CD8-positive, alpha-beta memory T cell (primary cell): ENCODE measurements at places on chromosomes 1 and 21. TPM values are rescaled to one million over a fixed set of nuclear protein-coding genes. Genes with fewer than 3 reads are reported as not detected.
A peak's percentile ranks its signal among the peaks of the same experiment; 100 is the strongest.

AK2 gene
- total RNA-seq: 288 TPM

CFAP74 gene
- not detected for total RNA-seq

ATAD3C gene
- 1.9 TPM for total RNA-seq

PLA2G2A gene
- total RNA-seq: not detected

GNL2 gene
- 83.4 TPM for total RNA-seq

VCAM1 gene
- total RNA-seq: 4.0 TPM

DRAXIN gene
- total RNA-seq: 0.11 TPM

SERTAD4 gene
- total RNA-seq: not detected

HOOK1 gene
- 5.1 TPM for total RNA-seq

DNA sequence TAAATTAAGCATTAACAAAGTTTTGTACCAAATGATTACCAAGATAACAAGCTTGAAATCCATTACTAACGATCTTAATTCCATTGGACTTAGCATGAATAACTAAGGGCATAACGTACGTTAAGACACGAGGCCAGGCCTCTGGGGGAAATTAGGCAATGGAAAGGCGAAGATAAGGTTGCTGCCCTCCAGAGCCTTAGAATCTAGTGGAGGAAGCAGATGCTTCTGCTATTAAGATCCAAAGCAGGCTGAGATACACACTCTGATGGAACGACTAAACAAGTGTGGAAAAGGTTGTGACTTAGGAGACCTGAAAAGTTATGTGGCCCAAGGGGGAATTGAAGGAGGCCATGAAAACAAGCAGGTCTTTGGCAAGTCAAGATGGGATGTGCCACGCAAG, 6.0 kb downstream of the AKNAD1 start:
- DNase-seq: no peak
- H3K4me3 ChIP-seq: no peak overlapping the region
- H3K27me3 ChIP-seq: peaks cover 5% of the 10 kb centered on the region

GRCh38 chr1:242206994-242207393, 208.1 kb upstream of the MAP1LC3C start:
- no peaks in the 10 kb centered on the region for H3K4me1 ChIP-seq
- H3K27me3 ChIP-seq: no peaks in the 10 kb centered on the region
- H3K36me3 ChIP-seq: no peaks in the 10 kb centered on the region
- H3K27ac ChIP-seq: no peak overlapping the region
- H3K4me3 ChIP-seq: no peak overlapping the region

DNA sequence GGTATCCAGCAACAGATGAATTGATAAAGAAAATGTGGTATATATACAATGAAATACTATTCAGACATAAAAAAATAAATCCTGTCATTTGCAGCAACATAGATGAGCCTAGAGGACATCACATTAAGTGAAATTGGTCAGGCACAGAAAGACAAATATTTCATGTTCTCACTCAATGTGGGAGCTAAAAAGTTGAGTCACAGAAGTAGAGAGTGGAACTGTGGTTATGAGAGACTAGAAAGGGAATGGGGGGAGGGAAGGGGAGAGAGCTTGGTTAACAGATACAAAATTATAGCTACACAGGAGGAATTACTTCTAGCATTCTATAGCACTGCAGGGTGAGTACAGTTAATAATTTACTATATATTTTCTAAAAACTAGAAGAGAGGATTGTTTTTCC, 37.1 kb upstream of the SERPINC1 start:
- peaks cover 17% of the 10 kb centered on the region for H3K36me3 ChIP-seq
- no peaks in the 10 kb centered on the region for H3K27me3 ChIP-seq
- H3K4me1 ChIP-seq: no peaks in the 10 kb centered on the region
- no peak overlapping the region for H3K4me3 ChIP-seq
- no peak for DNase-seq

DNA sequence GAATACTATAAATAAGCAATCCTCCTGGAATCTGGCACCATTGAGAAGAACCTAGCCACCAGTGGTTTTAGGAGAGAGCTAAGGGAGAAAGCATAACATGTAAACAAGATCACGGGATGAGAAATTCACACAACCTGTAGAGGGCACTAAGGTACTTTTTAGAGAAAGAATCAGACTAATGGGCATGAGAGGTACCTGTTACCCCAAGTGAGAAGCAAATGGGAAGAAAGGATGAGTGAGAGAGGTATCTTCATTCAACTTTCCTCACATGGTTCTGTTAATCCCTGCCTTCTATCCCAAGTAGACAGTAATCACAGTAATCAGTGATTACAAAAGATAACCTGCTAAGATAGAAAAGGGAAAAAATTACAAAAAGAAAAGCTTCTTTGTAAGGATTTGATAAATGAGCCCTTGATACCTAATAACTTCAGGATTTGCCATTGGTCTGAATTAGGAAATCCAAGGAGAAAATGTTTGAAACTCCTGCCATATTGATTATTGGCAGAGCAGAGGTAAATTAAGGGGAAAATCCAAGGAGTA, 251.1 kb upstream of the ADGRL2 start:
- no peaks in the 10 kb centered on the region for H3K4me1 ChIP-seq
- H3K36me3 ChIP-seq: no peaks in the 10 kb centered on the region
- no peak overlapping the region for H3K27ac ChIP-seq
- no peak for DNase-seq
- H3K27me3 ChIP-seq: no peaks in the 10 kb centered on the region
- H3K4me3 ChIP-seq: no peak overlapping the region

- DNase-seq: no peak
- H3K27ac ChIP-seq: no peak overlapping the region
- H3K27me3 ChIP-seq: peaks cover 8% of the 10 kb centered on the region
- H3K4me3 ChIP-seq: no peak overlapping the region
- no peaks in the 10 kb centered on the region for H3K36me3 ChIP-seq
These were observed 3.7 kb upstream of the SDC3 start for GRCh38 chr1:30912224-30912623.

- no peaks in the 10 kb centered on the region for H3K27me3 ChIP-seq
- H3K4me1 ChIP-seq: no peaks in the 10 kb centered on the region
- peak overlapping the region; percentile 71 for H3K27ac ChIP-seq
These were observed 50.9 kb upstream of the CDC42BPA start for GRCh38 chr1:227369102-227369760.

DNA sequence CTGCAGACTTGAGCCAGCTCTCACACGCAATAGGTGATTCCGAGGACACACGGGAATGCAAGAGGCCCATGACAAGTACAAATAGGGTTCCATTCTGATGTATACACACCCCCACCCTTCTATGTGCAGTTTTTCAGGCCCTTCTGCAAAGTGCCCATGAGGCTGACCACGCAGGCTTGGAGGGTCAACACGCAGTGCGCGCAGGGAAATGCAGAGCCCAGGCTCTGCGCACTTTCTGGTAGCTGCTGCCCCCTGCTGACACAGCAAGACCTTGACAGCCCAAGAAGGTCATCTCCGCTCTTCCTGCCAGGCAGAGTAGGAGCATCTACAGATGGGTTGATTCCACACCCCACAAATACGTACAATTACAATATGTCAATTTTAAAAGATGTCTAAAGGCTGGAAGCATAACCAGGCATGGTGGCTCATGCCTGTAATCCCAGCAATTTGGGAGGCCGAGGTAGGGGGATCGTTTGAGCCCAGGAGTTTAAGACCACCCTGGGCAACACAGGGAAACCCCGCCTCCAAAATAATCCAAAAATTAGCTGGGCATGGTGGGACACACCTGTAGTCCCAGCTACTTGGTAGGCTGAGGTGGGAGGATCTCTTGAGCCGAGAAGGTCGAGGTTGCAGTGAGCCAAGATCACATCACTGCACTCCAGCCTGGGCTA, 18.5 kb downstream of the SH3BP5L start:
- no peaks in the 10 kb centered on the region for H3K36me3 ChIP-seq
- H3K27me3 ChIP-seq: no peaks in the 10 kb centered on the region
- H3K27ac ChIP-seq: no peak overlapping the region
- no peaks in the 10 kb centered on the region for H3K4me1 ChIP-seq

DNA sequence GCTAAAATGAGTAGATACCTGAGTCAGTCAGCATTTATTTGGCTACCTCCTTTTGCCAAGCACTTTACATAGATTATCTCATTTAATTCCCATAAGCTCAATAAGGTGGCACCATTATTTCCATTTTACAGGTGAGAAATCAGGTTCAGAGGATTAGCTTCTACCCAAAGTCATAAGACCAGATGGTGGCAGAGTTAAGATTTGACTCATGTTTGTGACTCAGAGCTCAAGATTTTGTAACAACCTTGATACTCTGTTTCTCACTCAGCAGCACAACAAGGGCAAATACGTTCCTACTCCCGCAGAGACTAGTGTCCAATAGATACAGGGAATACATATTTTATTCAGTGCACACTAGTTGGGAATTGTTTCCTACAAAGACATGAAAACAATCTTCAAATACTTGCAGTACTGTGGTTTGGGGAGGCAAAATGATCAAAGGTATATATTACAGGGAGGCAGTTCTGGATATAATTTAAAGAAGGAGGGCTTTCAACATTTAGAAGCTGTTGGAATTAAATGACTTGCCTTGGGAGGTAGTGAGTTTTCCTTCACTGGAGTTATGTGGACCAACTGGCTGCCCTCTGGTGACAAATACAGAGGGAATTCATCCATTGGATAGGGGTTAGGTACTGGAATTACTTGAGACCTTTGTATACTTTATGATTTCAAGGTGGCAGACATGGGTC, 3.6 kb downstream of the LEPR start:
- H3K27ac ChIP-seq: no peak overlapping the region
- no peaks in the 10 kb centered on the region for H3K27me3 ChIP-seq
- DNase-seq: no peak

DNA sequence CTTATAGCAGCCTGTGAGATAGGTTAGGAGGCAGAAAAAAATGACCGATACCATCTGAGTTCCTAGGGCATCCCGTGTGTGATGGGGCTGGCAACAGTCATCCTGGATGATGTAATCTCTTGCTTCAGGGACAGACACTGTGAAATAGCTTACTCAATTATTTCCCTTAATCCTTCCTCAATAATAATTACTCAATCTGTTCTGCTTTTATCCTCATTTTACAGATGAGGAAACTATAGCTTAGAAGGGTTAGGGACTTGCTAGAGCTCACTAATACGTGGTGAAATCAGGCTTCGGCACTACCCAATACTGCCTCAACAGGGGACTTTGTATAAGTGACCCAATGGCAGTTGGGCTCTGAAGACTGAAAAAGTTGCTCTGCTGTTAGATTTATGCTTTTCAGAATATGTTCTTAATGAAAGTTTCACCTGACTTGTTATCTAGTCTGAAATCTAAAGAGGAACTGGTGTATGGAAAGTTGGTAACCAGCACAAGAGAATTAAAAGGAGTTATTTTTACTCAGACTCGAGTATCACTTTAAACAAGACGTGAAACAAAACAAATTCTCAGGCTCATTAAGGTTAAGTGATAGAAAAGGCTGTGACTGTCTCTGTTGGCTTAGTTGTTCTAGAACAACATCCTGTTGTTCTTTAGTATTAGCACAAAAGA, 14.4 kb downstream of the CD55 start:
- no peak for DNase-seq
- peak overlapping the region; percentile 35 for H3K27ac ChIP-seq
- peaks cover 23% of the 10 kb centered on the region for H3K36me3 ChIP-seq
- no peaks in the 10 kb centered on the region for H3K27me3 ChIP-seq
- peak overlapping the region; percentile 11 for H3K4me3 ChIP-seq

GRCh38 chr1:160924791-160925651, 29.6 kb downstream of the ITLN2 start:
- H3K4me3 ChIP-seq: no peak overlapping the region
- DNase-seq: no peak
- H3K27me3 ChIP-seq: no peaks in the 10 kb centered on the region
- H3K36me3 ChIP-seq: no peaks in the 10 kb centered on the region

DNA sequence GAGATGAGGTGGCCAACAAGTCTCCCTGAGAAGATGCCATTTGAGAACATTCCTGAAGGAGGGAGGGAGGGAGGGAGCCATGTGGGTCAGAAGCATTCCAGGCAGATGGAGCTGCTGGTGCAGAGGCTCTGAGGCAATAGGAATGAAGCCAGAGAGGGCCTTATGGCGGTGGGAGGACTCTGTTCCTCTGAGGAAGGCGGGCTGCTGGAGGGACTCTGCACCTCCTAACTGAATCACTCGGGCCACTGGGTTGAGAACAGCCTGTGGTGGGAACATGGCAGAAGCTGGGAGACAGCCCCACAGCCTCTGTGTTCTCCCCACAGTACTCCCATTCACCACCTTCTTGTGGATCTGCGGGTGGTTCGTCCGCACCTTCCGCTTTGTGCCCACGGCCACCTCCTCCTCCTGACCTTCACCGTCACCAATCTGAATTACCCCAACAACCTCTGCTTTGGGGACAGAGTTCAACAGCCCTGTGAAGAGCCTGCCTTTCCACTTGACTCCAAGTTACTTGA, 2.4 kb upstream of the TMEM125 start:
- H3K4me1 ChIP-seq: no peaks in the 10 kb centered on the region
- H3K36me3 ChIP-seq: no peaks in the 10 kb centered on the region
- no peak overlapping the region for H3K27ac ChIP-seq
- no peak for DNase-seq
- no peak overlapping the region for H3K4me3 ChIP-seq

GRCh38 chr1:244231572-244232315, 180.7 kb downstream of the ZBTB18 start:
- no peaks in the 10 kb centered on the region for H3K4me1 ChIP-seq
- no peaks in the 10 kb centered on the region for H3K27me3 ChIP-seq
- H3K27ac ChIP-seq: no peak overlapping the region
- H3K4me3 ChIP-seq: no peak overlapping the region
- no peak for DNase-seq
- H3K36me3 ChIP-seq: no peaks in the 10 kb centered on the region

- no peak overlapping the region for H3K27ac ChIP-seq
- no peaks in the 10 kb centered on the region for H3K36me3 ChIP-seq
- DNase-seq: no peak
- H3K27me3 ChIP-seq: no peaks in the 10 kb centered on the region
- H3K4me3 ChIP-seq: no peak overlapping the region
These were observed 187.2 kb downstream of the FGGY start for GRCh38 chr1:59484096-59484495.

DNA sequence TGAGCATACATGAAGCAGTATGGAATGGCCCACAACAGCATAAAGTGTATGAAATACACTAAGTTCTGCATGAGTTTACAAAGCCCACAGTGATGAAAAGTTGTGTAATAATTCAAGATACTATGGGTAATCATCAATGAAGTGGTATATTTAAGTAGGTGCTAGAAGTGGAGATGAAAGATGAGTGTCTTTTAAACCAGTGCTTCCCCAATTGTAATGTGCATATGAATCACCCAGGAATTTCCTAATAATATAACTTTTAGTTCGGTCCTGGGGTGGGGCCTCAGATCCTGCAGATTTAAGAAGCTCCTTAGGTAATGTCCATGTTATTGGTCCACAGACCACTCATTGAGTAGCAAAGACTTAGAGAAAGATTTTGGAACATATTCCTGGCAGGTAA, 184.9 kb downstream of the DUSP10 start:
- no peaks in the 10 kb centered on the region for H3K27me3 ChIP-seq
- DNase-seq: no peak
- H3K4me1 ChIP-seq: no peaks in the 10 kb centered on the region
- H3K4me3 ChIP-seq: no peak overlapping the region
- H3K36me3 ChIP-seq: no peaks in the 10 kb centered on the region
- no peak overlapping the region for H3K27ac ChIP-seq

- no peaks in the 10 kb centered on the region for H3K36me3 ChIP-seq
- no peak overlapping the region for H3K4me3 ChIP-seq
- DNase-seq: no peak
- no peaks in the 10 kb centered on the region for H3K27me3 ChIP-seq
- H3K4me1 ChIP-seq: no peaks in the 10 kb centered on the region
These were observed 187.7 kb downstream of the FCRL5 start for GRCh38 chr1:157364612-157365011.

GRCh38 chr1:53271446-53272090, 33.2 kb upstream of the MAGOH start:
- no peak overlapping the region for H3K4me3 ChIP-seq
- no peaks in the 10 kb centered on the region for H3K4me1 ChIP-seq
- H3K36me3 ChIP-seq: no peaks in the 10 kb centered on the region
- no peak for DNase-seq
- no peaks in the 10 kb centered on the region for H3K27me3 ChIP-seq
